AG04450 (cell line): ENCODE measurements at places on chromosomes 6 and 20.

- no peak for DNase-seq
Measured at GRCh38 chr6:44133003-44133931, 5.9 kb downstream of the TMEM63B start.

GRCh38 chr6:25359191-25359861, 80.2 kb downstream of the CARMIL1 start:
- no peak for DNase-seq

DNA sequence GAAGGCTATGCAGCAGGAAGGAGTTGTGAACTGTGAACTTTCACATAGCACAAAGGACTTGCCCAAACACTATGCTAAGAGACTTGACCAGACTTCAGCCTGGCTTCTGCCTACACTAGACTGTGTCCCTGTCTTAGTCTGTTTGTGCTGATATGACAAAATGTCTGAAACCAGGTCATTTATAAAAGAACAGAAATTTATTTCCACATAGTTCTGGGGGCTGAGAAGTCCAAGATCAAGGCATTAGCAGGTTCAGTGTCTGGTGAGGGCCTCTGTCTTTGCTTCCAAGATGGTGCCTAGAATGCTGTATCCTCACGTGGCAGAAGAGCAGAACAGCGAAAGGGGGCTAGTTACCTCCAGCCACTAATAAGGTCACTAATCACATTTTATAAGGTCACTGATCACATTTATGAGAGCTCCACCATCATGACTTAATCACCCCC, 16.0 kb upstream of the MCM3 start:
- DNase-seq, result no peak

GRCh38 chr6:162184465-162184864, 543.1 kb downstream of the PRKN start:
- DNase-seq, result no peak

- DNase-seq, result no peak
Measured at GRCh38 chr20:44536175-44536574, 14.3 kb upstream of the SERINC3 start.

DNA sequence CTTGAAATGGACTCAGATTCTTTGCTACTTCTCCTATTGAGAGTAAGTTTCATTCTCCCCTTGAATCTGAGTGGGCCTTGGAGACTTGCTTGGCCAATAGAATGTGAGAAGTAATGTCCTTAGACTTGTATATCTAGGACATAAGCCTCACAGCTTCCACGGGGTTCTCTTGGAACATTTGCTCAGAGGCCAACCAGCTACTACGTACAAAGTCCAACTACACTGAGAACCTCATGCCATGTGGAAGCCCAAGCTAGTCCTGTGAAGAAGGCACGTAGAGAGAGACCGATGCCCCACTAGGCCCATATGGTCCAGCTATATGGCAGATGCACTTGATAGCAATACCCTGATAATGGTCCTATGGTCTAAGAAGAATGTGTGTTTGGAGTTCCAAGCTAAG, 22.9 kb downstream of the TMEM14A start:
- no peak for DNase-seq

DNA sequence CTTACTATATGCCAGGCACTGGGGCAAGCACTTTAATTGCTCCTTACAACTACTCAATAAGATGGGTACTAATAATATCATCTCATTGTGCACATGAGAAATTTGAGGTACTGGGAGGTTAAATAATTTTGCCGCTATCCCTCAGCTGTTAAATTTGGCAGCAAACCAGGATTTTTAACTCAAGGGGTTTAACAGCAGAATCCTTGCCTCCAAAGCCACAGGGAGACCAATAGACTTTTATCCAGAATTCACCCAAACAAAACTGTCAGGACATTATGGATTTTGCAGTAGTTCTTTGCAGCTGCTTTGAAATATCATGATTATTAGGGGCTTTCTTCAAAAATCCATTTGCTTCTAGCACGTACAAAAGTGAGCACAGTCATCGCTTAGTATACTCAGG, 136.2 kb downstream of the RPS12 start:
- no peak for DNase-seq

- DNase-seq, result no peak
Measured at GRCh38 chr20:49712996-49713752, 504 bp downstream of the B4GALT5 start.

DNA sequence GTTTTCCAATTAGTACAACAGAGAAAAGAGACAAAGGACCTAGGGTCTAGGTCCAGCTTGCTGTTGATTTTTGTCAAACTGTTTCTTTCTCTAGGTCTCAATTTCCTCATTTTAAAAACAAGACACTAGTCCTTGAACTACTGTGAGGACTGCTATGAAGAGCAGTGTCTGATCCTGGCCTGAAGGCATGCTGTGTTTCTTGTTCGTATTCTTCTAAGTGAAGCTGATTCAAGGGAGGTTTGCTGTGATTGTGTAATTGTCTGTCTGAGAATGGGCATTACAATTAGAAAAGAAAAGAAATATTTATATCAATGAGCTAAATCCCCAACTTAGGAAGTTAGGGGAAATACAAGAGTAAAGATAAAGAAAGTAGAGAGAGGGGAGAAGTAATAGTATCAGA, 228.2 kb upstream of the SUPT3H start:
- DNase-seq, result no peak

GRCh38 chr6:72761761-72762160, 139.9 kb downstream of the KCNQ5 start:
- DNase-seq, result no peak

- no peak for DNase-seq
Measured at GRCh38 chr6:19831358-19831757, 5.8 kb upstream of the ID4 start.
